ENCODE measurements at places on chromosomes 3 and 15.

GRCh38 chr3:5058471-5058951, 63.6 kb upstream of the ARL8B start:
- no peak for DNase-seq

GRCh38 chr15:56459096-56459495, 5.8 kb downstream of the MNS1 start:
- DNase-seq = no peak

- DNase-seq = no peak
These were observed 29.9 kb downstream of the MKRN3 start for GRCh38 chr15:23595368-23595767.

DNA sequence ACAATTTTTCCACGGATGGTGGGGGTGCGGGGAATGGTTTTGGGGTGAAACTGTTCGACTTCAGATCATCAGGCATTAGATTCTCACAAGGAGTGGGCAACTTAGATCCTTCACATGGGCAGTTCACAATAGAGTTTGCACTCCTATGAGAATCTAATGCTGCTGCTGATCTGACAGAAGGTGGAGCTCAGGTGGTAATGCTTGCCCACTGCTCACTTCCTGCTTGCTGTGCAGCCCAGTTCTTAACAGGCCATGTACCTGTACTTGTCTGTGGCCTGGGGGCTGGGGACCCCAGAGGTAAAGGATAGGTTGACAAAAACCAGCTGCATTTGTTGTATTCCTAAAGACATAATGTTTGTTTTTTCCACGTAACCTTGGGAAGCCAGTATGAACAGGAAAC, 16.0 kb downstream of the DZIP3 start:
- DNase-seq = no peak

DNA sequence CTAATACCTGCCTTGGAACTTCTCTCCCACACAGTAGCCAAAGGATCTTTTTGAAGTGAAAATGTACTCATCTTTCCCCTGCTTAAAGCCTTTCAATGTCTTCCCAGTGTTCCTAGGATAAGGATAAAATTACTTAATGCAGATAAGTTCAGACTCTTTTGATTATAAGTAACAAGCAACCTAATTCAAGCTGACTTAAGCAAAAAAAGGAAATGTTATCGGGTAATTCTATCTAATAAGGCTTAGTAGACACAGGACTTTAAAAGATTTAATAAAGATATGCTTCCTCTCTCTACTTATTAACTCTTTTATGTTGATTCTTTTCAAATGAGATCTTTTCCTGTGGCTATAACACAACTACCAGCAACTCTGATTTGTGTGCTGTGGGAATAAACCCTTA, 284.2 kb downstream of the OXSM start:
- no peak for DNase-seq

Data from activated T-cell treated with anti-CD3 and anti-CD28 coated beads for 48 hours (primary cell).